ENCODE measurements at places on chromosomes 4 and X.

- no peak overlapping the region for H3K4me3 ChIP-seq
- no peaks in the 10 kb centered on the region for H3K36me3 ChIP-seq
- DNase-seq, result no peak
- no peaks in the 10 kb centered on the region for H3K4me1 ChIP-seq
Measured at GRCh38 chr4:83753260-83753659, 217.4 kb downstream of the GPAT3 start.

GRCh38 chr4:136012220-136012619 is 1520.1 kb downstream of the PCDH18 start:
- DNase-seq, result no peak
- H3K4me3 ChIP-seq, result no peak overlapping the region
- H3K36me3 ChIP-seq, result no peaks in the 10 kb centered on the region
- H3K27me3 ChIP-seq, result no peaks in the 10 kb centered on the region

GRCh38 chr4:56245547-56246232 is 141.6 kb downstream of the AASDH start:
- H3K4me3 ChIP-seq, result no peak overlapping the region
- H3K27ac ChIP-seq, result no peak overlapping the region
- H3K36me3 ChIP-seq, result no peaks in the 10 kb centered on the region
- H3K4me1 ChIP-seq, result no peaks in the 10 kb centered on the region

GRCh38 chr4:37889849-37890800 is 759 bp upstream of the TBC1D1 start:
- DNase-seq, result no peak
- peaks cover 22% of the 10 kb centered on the region for H3K4me1 ChIP-seq
- H3K27me3 ChIP-seq, result no peaks in the 10 kb centered on the region
- H3K27ac ChIP-seq, result no peak overlapping the region

DNA sequence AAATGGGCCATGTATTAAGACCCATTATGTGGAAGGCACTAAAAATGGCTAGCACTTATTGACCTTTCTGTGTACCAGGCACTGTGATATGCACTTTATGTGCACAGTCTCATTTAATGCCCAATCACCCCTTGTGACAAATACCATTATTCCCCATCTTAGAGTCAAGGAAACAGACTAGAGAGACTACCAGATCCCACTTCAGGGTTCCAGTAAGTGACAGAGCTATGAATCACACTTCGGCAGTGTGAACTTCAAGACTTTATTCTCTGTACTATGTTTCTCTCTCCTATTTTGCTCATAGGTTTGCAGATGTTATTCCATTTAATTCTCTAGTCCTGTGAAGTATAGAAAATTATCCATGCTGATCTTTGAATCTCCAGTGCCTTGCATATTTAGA is 107.0 kb downstream of the NFKB1 start:
- no peak for DNase-seq
- no peaks in the 10 kb centered on the region for H3K27me3 ChIP-seq
- H3K27ac ChIP-seq, result no peak overlapping the region
- no peaks in the 10 kb centered on the region for H3K4me1 ChIP-seq
- no peak overlapping the region for H3K4me3 ChIP-seq

- no peaks in the 10 kb centered on the region for H3K36me3 ChIP-seq
- no peak overlapping the region for H3K27ac ChIP-seq
- H3K27me3 ChIP-seq, result no peaks in the 10 kb centered on the region
- H3K4me3 ChIP-seq, result no peak overlapping the region
- H3K4me1 ChIP-seq, result no peaks in the 10 kb centered on the region
- DNase-seq, result no peak
Measured at GRCh38 chr4:107050525-107051135, 14.5 kb upstream of the DKK2 start.

GRCh38 chr4:16067515-16067914 is 16.3 kb downstream of the PROM1 start:
- no peak overlapping the region for H3K27ac ChIP-seq
- no peaks in the 10 kb centered on the region for H3K36me3 ChIP-seq
- H3K4me3 ChIP-seq, result no peak overlapping the region
- H3K27me3 ChIP-seq, result peaks cover 11% of the 10 kb centered on the region

DNA sequence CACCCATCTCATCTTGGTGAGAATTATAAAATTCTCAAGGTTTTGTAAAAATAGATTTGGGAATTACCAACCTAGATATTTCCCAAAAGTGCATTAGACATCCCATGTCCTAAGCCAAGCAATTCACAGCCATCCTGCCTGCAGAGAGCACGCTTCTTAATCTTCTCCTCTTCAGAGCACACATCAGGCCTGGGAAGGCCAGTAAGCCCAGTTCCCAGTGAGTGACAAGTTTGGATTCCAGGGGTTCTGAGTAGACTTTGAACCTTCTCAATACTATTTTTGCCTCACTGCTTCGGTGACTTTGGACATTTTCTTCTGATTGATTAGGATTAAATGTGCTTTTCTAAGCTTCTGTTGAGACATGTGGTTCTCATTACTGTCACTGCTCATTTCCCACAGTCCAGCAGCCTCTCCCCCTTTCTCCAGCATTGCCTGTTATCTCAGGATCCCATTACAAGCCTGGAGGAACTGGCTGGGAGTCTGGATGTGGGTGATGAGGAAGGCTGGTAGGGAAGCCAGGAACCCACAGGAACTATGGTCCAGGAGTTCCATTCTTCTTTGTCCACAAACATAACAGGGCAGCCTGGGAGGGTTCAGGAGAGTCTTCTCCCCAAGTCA is 56.4 kb upstream of the TMEM150C start:
- no peaks in the 10 kb centered on the region for H3K4me1 ChIP-seq
- H3K27me3 ChIP-seq, result no peaks in the 10 kb centered on the region
- no peak overlapping the region for H3K27ac ChIP-seq
- H3K36me3 ChIP-seq, result no peaks in the 10 kb centered on the region
- no peak overlapping the region for H3K4me3 ChIP-seq

DNA sequence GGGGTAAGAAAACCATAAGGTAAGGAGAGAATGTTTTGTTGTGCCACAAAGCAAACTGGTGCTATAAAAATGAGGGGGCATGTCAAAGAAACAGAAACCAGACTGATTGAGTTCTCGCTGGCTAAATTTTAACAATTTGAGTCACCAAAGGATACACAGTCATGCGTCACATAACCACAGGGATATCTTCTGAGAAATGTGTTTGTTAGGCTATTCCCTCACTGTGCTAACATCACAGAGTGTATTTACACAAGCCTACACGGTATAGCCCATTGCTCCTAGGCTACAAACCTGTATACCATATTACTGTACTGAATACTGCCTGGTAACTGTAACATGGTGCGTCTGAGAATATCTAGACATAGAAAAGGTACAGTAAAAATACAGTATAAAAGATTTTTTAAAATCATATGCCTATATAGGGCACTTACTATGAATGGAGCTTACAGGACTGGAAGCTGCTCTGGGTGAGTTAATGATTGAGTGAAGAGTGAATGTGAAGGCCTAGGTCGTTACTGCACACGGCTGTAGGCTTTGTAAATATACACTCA is 50.1 kb downstream of the FBXW7 start:
- no peak overlapping the region for H3K4me3 ChIP-seq
- H3K27me3 ChIP-seq, result no peaks in the 10 kb centered on the region
- H3K27ac ChIP-seq, result no peak overlapping the region
- no peak for DNase-seq

GRCh38 chrX:134718105-134718965 is 60.1 kb upstream of the PLAC1 start:
- H3K27me3 ChIP-seq, result no peaks in the 10 kb centered on the region
- H3K4me1 ChIP-seq, result peaks cover 13% of the 10 kb centered on the region

GRCh38 chr4:174537634-174538033 is 15.3 kb upstream of the HPGD start:
- H3K27ac ChIP-seq, result no peak overlapping the region
- H3K36me3 ChIP-seq, result no peaks in the 10 kb centered on the region
- H3K27me3 ChIP-seq, result no peaks in the 10 kb centered on the region

DNA sequence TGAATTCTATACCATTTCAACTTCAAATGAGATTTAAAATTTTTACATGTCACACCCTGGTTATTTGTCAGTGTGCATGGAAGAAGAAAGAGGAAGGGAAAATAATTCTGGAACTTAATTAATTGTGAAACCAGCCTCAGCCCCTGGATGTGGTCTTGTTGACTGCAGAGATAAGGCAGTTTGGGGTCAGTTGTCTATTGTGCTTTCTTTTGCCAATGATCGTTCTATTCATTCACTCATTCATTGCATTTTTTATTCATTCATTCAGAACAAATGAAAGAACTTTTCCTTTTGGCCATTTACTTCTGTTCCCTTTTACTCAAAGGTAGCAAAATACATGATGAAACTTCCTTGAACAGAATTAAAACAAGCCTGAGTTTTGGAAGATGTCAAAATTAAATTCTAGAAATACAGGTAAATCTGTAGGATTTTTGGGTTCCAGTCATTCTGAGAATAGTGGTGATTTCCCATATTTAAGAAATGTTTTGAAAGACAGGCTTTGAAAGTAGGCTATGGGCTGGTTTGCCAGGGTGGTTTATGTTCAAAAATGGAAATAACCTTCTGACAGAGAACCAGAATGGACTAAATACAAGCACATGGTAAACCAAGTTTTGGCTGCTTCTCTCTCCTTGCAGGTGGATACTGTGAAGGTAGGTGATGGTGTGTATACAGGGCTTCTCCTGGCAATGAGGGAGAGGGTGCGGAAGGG is 35.7 kb downstream of the PARM1 start:
- H3K4me1 ChIP-seq, result no peaks in the 10 kb centered on the region
- H3K4me3 ChIP-seq, result no peak overlapping the region

GRCh38 chr4:7898385-7898784 is 41.3 kb downstream of the AFAP1 start:
- H3K4me1 ChIP-seq, result no peaks in the 10 kb centered on the region
- no peak for DNase-seq
- H3K4me3 ChIP-seq, result no peak overlapping the region
- no peaks in the 10 kb centered on the region for H3K36me3 ChIP-seq

DNA sequence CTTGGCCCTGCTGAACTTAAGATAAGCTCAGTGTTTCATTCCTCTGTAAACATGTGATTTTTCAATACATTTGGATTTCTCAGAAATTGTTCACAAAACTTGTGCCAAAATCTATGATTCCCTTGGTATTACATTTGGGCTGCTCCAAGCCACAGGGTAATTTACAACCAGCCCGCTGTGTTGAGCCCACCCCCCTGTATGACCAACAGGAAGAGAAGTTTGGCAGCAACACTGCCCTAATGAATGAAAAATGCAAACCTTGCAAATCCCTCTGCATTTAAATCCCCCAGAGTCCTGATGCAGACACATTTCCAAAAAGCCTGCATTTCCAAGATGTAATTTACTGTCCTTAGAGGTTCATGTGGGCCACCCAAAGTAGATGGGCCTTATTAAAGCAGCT is 34.1 kb upstream of the GAB1 start:
- H3K27ac ChIP-seq, result no peak overlapping the region
- DNase-seq, result no peak
- H3K36me3 ChIP-seq, result no peaks in the 10 kb centered on the region

DNA sequence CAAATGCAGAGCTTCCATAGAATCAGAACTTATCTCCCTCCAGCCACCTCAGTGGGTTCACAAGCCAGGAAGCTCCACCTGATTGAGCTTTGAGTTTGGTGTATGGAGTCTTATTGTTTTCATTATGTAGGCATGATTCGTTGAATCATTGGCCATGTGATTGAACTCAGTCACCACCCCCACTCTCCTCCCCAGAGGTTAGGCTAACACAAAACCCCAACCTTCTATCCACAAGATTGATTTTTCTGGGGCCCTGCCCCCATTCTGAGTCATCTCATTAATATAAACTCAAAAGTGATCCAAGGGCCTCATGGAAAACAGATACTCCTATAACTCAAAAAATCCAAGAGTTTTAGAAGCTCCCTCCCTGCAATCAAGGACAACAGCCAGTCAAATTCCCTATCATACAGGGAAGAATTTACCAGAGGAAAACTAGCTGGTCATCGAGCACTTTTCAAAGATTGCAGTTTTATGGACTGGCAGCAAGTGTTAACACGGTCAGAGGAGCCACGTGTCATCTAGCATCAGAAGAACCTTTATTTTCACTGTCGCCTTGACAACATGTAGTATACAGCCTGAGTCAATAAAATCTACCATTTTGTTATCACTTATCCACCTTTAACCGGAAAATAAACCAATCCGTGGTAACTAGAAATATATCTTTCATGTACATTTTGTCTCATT is 35.9 kb upstream of the GUCY1B1 start:
- no peak overlapping the region for H3K27ac ChIP-seq
- no peak for DNase-seq
- no peak overlapping the region for H3K4me3 ChIP-seq

- H3K27me3 ChIP-seq, result no peaks in the 10 kb centered on the region
- DNase-seq, result no peak
- no peak overlapping the region for H3K4me3 ChIP-seq
- H3K27ac ChIP-seq, result no peak overlapping the region
- H3K36me3 ChIP-seq, result no peaks in the 10 kb centered on the region
Measured at GRCh38 chr4:92969650-92970379, 666.0 kb downstream of the GRID2 start.

- no peak overlapping the region for H3K27ac ChIP-seq
- no peaks in the 10 kb centered on the region for H3K27me3 ChIP-seq
- no peaks in the 10 kb centered on the region for H3K4me1 ChIP-seq
- H3K4me3 ChIP-seq, result no peak overlapping the region
Measured at GRCh38 chr4:64582492-64582891, 173.2 kb upstream of the TECRL start.

- H3K4me3 ChIP-seq, result no peak within 1 kb of the TSS
- H3K27ac ChIP-seq, result no peak within 1 kb of the TSS
- DNase-seq, result no peak
- H3K4me1 ChIP-seq, result no peaks in the 10 kb centered on the region
- H3K36me3 ChIP-seq, result no peaks in the 10 kb centered on the region
Measured at GRCh38 chr4:83535520-83536361, at the start of gene GPAT3. Gene GPAT3, plus strand, starts transcription at chr4:83536108. Its CDS starts 515 bp downstream, at chr4:83536623.

GRCh38 chrX:144295921-144296320 is 412.1 kb downstream of the UBE2NL start:
- H3K4me1 ChIP-seq, result no peaks in the 10 kb centered on the region
- H3K4me3 ChIP-seq, result no peak overlapping the region
- H3K27ac ChIP-seq, result no peak overlapping the region

DNA sequence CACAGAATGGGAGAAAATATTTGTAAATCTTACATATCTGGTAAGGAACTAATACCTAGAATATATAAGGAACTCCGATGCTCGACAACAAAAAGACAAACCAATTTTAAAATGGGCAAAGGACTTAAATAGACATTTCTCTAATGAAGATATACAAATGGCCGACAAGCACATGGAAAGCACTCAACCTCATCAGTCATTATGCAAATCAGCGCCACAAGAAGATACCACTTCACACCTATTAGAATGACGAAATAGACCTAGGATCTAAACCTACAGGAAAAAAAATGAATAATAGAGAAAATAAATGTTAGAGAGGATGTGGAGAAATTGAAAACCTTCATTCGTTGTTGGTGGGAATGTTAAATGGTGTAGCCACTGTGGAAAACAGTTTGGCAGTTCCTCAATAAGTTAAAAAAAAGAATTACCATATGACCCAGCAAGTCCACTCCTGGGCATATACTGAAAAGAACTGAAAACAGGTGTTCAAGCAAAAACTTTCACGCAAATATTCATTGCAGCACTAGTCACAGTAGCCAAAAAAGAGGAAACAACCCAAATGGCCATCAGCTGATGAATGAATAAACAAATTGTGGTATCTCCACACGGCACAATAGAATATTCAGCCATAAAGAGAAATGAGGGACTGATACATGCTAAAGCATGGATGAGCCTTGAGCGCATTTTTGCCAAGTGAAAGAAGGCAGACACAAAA is 57.3 kb upstream of the WDR19 start:
- no peaks in the 10 kb centered on the region for H3K27me3 ChIP-seq
- DNase-seq, result no peak
- no peak overlapping the region for H3K27ac ChIP-seq
- H3K36me3 ChIP-seq, result 0 out of 2 replicates have a peak, but pooled peaks cover 3% of the 10 kb centered on the region

GRCh38 chr4:2786794-2787229 is 6.1 kb upstream of the SH3BP2 start:
- no peak for DNase-seq
- no peak overlapping the region for H3K4me3 ChIP-seq
- H3K36me3 ChIP-seq, result no peaks in the 10 kb centered on the region
- no peaks in the 10 kb centered on the region for H3K27me3 ChIP-seq
- peaks cover 5% of the 10 kb centered on the region for H3K4me1 ChIP-seq
- H3K27ac ChIP-seq, result no peak overlapping the region

Measured in DND-41 (cell line).